Stimulated activated CD4-positive, alpha-beta T cell treated with anti-CD3 and anti-CD28 coated beads, Interleukin-15, amount 100 ng/mL, for 1 hour (primary cell): ENCODE measurements at places on chromosomes 5 and 9.

DNA sequence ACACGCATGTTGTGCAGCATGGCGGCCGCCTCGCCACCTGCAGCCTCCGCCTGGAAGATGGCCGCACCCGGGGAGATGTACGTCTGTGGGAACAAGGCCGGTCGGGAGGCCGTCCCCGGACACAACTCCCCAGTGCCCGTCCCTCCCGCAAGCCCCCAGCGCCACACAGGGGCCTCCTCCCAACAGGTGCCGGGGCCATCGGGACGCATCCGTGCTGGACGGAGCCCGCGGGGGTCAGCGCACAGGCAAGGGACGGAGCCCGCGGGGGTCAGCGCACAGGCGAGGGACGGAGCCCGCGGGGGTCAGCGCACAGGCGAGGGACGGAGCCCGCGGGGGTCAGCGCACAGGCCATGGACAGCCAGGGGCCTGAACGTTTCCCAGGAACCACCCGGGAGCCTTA lies 26.5 kb downstream of the SLC12A7 start:
- no peak for DNase-seq

GRCh38 chr9:88645172-88645878 lies 110.3 kb downstream of the NXNL2 start:
- DNase-seq: no peak

GRCh38 chr5:97405941-97406340 lies 222.9 kb upstream of the RIOK2 start:
- no peak for DNase-seq

DNA sequence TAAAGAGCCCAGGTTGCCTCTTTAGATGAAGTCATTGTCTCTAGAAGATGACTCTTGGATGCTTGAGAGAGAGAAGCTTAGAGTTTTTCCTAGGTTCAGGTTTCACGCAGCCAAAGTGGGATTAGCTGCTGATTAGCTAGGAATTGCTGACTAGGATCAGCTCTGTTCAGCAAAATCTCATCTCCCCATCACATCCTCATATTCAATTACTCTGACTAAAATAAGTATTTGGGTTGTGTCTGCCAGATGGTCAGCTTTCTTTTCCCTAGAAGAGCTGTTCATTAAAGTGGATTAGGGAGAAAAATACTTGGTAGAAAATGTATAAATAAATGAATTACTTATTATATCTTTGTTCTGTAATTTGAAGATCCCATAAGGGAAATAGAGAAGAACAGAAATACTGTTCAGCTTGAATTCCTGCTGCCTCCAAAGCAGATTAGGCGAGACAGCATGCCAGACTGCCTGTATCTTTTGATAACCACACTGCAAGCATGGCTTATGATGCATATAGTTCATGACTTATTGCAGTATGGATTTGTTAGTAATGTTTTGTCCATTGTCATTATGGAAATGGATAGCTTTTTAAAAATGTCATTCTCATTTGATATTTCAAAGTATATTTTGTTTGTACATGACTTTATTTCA lies 184.8 kb upstream of the CD180 start:
- DNase-seq: no peak

DNA sequence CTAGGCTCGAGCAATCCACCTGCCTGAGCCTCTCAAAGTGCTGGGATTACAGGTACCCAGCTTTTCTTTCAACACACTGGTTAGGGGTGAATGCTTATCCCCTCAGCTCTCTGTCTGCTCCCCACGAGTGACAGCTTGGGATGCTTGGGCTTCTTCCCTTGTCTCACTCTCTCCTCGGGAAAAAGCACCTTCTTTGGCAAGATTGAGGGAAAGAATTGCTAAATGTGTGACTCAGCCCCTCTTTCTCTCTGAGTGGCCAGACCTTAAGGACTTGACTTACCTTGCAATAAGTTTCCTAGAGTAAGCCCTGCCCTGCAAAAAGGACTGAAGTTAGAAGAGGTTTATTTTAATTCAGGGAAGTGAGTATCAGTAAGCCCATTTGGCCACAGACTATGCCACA lies 68.1 kb upstream of the ERBIN start:
- DNase-seq: no peak

DNA sequence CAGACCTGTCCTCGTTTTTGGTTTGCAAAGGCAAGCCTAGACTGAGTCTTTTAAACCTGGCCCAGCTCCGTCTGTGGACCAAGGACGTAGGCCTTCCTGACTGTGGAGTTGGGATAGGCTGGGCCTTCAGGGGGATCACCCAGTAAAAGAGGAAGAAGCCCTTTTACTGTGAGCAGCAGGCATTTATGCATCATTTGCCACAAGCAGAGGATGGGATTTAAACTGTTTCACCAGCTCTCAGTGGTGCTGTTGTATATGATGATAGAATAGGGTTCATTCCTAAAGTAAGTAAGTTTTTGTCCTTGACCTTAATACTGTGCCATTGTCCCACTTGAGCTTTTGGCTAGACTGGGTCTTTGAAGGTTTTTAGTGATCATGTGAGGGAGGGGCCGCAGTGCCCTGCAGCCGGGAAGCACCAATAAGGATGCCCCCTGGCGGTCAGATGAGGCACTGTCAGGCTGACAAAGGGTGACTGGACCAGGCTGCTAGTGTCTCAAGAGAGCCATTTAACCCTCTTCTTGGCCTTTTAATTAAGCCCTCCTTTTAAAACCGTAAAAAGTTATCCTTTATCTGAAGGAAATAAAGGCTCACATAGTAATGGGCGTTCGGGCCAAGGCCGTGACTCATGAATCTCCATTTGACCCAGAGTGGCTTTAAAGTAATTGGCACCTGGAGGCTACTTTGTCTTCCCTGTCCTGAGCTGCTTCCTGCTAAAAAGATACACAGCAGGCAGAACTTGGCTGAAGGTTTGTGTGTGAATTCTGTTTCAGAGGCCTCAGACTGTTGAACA lies 74.0 kb downstream of the UBAP1 start:
- peak; percentile 35 for DNase-seq

- DNase-seq: no peak
Observed at GRCh38 chr9:82332018-82332773, 343.6 kb downstream of the SPATA31D1 start.

- DNase-seq: no peak
Observed at GRCh38 chr5:72815580-72816283, 729 bp upstream of the TNPO1 start.

GRCh38 chr9:99400184-99400731 lies 178.2 kb downstream of the SEC61B start:
- DNase-seq: no peak

DNA sequence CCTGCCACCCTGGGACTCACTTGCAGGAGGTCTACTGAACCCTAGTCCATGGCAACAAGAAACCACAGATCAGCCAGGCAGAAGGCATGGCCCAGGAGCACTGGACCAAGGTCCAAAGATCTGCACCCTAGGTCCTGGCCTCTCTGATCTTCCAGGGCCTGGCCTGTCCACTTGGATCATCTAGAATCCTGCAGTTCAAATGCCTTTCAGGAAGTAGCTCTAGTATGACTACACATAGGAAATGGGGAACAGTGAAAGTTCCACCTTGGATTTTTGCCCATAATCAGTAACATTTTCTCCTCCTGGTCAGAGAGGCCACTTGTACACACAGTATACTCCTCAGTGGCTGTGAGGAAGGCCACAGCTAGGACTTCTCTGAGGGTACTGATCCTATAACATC lies 11.5 kb downstream of the ANXA6 start:
- no peak for DNase-seq

DNA sequence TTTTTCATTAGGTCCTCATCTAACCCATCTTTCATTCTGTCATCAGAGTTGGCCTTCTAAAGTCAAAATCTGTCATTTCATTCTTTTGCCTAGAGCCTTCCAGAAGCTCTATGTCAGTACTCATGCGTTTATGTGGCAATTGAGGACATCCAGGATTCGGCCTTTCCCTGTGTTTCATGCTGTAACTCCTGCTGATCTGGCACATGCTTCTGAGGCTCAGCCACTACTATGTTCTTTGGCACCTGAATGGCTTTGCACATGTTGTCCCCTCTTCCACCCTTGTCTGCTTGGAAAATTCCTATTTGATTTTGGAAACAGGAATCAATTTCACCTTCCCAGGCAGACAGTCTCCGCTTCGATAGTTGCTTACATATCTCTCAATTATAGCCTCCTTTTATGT lies 84.9 kb downstream of the GDNF start:
- no peak for DNase-seq

GRCh38 chr9:116990592-116990991 lies 303.5 kb downstream of the TRIM32 start:
- DNase-seq: no peak

- DNase-seq: no peak
Observed at GRCh38 chr9:36499174-36499890, 73.4 kb upstream of the MELK start.
